ENCODE measurements at places on chromosomes 7 and 10. TPM values are rescaled to one million over a fixed set of nuclear protein-coding genes. Genes with fewer than 3 reads are reported as not detected.

GRCh38 chr10:35574924-35575352 lies 30.2 kb upstream of the GJD4 start:
- no peaks in the 10 kb centered on the region for H3K4me1 ChIP-seq
- H3K27ac ChIP-seq, result no peak overlapping the region
- H3K4me3 ChIP-seq, result no peak overlapping the region
- H3K36me3 ChIP-seq, result no peaks in the 10 kb centered on the region
- DNase-seq, result no peak

DNA sequence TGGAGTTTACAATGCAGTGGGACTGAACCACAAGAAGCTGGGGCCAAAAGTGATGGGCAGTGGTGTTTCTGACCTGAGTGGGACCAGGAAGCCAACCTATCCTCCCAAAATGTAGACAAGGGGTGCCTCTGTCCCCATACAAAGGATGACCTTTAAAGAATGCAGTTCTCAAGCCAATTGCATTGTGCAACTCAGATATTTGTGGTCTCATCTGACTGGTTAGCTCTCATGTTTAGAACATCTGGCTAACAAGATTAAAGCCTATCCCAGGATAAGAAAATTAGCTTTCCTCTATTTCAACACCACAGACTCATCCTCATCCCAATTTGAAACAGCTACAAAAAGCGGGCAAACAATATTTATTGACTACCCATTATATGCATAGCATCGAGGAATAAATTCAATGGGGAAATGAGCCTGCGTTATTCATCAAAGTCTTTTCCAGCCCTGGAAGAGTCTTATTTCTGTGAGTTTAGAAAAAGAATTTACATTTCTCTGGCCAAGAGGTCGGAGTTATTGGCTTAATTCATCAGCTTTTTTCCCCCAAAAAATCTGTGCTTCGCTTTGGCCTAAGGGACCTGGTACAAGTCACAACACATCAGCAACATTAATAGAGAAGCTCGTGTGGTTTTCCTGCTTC lies 26.7 kb downstream of the ELMO1 start:
- H3K4me1 ChIP-seq, result no peaks in the 10 kb centered on the region
- H3K27ac ChIP-seq, result no peak overlapping the region
- H3K4me3 ChIP-seq, result no peak overlapping the region
- no peak for DNase-seq
- H3K27me3 ChIP-seq, result peaks cover 11% of the 10 kb centered on the region
- no peaks in the 10 kb centered on the region for H3K36me3 ChIP-seq

Gene PLAC9
- not detected for total RNA-seq

DNA sequence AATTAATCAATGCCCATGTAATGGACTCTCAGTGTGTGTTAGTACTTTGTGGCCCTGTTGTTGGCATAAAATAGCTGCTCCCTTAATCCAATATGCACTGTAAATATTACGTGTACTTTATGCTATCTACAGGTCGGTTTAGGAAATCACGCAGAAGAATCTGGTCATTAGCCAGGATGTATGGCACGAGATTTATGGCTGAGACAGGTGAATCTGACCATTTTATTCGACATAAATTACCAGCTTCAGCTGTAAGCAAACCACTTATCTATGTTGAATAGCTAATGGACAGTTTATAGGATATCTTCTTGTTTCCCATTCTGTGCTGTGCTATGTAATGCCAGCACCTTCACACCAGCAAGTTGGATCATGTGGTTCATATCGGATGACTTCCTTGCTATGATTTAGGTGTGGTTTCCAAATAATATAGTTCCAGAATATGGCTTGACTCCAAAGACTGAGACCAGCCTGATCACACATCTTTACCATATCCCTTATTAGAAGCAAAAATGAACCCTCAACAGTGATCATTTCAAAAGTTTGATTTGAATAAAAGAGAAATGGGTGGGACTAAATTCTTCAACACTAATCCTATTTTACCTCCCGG lies 301.4 kb downstream of the AHR start:
- H3K27me3 ChIP-seq, result no peaks in the 10 kb centered on the region
- H3K4me1 ChIP-seq, result peaks cover 4% of the 10 kb centered on the region
- H3K27ac ChIP-seq, result peak overlapping the region; percentile 65
- no peaks in the 10 kb centered on the region for H3K36me3 ChIP-seq
- H3K4me3 ChIP-seq, result peak overlapping the region; percentile 7

GRCh38 chr10:58712141-58712540 lies 199.5 kb downstream of the BICC1 start:
- no peak overlapping the region for H3K27ac ChIP-seq
- no peak for DNase-seq
- H3K36me3 ChIP-seq, result no peaks in the 10 kb centered on the region
- no peaks in the 10 kb centered on the region for H3K4me1 ChIP-seq

Gene MRC1
- 0.21 TPM for total RNA-seq
